ENCODE measurements at places on chromosomes 12 and 14.

DNA sequence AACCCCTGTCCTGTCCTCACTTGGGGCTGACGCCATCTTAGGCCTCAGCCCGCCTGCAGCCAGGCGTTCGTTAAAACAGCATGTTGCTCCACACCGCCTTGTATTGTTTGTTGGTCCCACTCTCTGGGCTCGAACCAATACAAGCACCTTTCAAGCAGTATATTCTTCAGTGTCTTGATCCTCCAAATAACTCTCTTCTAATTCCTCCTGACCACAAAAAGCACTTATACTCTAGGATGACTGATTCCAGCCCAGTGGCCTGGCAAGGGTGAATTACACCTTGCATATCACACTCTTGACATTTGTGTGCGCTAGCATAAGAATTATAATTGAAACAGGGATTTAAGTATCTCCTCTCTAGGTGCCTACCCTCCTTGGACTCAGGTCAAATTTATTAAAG lies 7.1 kb downstream of the CCER1 start:
- no peak for DNase-seq

DNA sequence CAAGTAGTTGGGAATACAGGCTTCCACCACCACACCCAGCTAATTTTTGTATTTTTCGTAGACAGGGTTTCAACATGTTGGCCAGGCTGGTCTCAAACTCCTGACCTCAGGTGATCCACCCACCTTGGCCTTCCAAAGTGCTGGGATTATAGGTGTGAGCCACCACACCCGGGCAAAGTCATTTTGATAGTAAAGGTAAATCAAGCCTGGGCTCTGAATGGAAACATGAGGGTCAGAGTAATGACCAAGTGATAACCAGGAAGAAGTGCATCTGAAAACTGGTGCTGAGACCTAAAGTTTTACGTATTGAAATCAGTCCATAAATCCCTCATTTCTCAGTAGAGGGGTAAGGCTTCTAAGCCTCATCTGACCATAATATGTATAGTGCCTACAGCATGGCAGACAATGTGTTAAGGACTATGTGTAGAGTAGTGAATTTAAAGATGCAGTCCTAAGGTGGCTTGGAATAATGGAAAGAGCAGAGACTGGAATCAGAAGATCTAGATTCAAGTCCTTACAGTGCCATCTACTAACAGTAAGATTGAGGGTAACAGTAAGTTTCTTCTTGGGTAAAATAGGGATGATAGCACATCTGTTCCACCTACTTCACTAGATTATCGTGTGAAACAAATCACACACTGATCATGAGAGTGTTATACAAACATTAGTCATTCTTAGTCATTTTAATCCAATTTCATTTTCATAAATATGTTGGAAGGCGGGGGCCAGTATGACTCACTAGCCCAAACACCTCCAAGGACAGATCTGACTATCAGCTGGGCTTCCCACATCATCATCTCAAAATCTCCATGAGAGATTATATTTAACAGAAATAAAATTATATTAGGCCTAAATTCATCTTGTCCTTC lies 11.2 kb downstream of the MAP4K5 start:
- DNase-seq, result no peak

- DNase-seq, result no peak
These were observed 35.7 kb downstream of the RAD9B start for GRCh38 chr12:110537605-110538409.

GRCh38 chr12:31317471-31318395 lies 8.2 kb downstream of the SINHCAF start:
- no peak for DNase-seq

DNA sequence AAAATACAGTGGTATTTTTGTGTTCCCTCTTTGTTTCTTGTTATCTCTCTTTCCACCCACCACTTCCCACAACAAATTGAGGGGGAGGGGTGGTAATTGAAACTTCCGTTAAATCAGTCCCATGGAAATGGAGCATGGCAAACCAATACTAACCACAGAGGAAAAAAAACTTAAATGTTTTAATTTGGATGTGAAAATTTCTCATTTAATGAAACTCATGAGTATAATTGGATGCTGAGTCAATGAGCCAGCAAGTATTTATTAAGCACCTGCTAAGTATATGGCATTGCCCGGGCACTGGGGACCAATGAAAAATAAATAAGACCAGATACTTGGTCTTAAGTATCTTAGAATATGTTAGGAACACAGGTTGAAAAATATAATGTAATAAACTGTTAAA lies 147.5 kb downstream of the KCNH5 start:
- no peak for DNase-seq

DNA sequence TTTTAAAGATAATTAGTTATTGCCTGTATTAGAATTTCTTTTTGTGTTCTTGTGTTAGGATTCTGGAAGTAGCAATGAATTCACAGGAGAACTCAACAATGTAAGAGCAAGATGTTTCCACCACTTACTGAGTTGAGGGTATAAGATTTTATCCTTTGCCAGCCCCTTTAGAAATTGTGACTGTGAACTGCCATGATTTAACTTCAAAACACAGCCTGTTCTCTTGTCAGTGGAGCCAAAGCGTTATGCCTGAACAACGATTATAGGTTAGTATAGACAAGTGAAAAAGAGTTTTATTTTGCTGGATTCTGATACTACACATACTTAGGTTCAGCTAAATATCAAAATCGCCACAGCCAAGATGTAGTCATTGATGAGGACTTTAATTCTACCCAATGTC lies 101.6 kb downstream of the CRADD start:
- no peak for DNase-seq

- DNase-seq, result no peak
These were observed 199.1 kb downstream of the MED13L start for GRCh38 chr12:116078396-116078795.

GRCh38 chr14:95381726-95382125 lies 62.0 kb upstream of the CLMN start:
- DNase-seq, result no peak

DNA sequence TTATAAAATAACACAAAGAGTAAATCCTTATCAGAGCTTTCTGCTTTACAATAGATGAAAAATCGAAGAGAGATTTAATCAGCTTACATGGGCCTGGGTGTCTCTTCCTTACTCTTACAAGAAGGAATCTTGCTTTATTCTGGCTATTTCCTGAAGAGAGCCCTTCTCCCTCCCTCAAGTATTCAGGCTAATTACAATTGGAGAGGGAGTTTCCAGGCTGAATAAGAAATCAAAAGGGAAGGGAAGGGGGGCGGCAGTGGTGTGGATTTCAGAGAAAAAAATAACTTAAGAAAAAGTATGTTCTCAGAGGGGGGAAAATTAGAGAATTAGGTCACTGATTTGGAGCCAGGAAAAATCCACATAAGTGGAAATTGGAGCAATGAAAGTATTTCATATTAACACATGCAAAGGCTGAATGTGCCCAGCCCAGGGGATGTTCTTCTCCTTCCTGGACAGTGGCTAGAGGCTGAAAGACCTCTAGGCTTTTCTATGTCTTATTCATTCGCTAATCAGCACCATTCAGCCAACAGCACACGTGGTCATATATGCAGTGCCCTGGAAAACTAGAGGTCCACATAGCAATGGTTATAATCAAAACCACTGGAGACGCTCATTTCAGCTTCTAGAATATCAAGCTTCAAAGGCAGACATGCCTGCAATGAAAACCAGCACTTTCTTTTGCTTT lies 158.9 kb upstream of the BTG1 start:
- no peak for DNase-seq

DNA sequence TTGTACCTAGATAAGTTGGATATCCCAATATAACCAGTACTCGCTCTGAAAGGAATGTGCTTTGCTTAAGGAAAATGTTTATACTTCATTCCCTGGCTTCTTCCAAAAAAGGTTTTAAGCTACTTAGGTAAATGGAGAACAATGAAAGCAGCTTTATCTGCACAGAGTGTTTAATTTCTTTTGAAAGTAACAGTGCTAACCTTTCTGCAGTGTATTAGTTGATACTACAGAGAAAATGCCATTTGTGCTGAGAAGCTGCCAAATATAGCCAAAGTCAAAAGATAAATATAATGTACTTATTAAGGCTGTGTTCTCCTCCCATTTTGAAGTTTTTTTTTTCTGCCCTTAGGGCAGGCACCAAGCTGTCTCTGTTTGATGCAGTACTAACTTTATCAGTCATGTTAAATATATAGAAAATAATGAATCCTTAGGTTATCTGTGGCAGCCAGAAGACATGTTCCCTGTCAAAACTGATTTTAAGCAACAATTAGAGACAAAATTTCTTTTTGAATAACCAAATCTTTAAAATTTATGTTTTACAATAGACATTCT lies 145.4 kb upstream of the KITLG start:
- no peak for DNase-seq

DNA sequence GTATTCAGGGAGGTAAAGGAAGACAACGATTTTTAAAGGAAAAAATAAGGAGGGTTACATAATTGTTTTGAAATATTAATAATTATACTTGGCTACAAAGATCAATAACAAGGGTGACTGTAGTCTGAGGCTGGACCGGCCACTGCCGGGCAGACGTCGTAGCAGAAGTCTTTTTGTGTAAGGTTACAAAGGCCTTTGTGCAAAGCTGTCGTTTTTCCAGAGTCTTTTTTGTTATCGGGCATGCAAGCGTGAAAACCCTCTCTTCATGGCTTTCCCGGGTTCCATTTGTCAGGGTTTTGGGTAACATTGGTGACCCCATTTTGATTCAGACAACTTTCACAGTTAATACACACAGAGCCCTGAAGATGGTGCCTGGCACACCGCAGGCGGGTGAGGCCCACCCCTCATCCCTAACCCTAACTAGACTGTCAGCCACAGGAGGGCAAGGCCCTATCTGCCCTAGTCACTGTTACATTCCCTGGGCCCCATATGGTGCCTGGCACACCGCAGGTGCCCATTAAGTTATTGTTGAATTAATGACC lies 31.3 kb downstream of the RILPL1 start:
- DNase-seq, result no peak

GRCh38 chr12:3554371-3555115 lies 63.5 kb downstream of the PRMT8 start:
- no peak for DNase-seq

- no peak for DNase-seq
These were observed 8.5 kb downstream of the PHETA1 start for GRCh38 chr12:111360325-111360930.

DNA sequence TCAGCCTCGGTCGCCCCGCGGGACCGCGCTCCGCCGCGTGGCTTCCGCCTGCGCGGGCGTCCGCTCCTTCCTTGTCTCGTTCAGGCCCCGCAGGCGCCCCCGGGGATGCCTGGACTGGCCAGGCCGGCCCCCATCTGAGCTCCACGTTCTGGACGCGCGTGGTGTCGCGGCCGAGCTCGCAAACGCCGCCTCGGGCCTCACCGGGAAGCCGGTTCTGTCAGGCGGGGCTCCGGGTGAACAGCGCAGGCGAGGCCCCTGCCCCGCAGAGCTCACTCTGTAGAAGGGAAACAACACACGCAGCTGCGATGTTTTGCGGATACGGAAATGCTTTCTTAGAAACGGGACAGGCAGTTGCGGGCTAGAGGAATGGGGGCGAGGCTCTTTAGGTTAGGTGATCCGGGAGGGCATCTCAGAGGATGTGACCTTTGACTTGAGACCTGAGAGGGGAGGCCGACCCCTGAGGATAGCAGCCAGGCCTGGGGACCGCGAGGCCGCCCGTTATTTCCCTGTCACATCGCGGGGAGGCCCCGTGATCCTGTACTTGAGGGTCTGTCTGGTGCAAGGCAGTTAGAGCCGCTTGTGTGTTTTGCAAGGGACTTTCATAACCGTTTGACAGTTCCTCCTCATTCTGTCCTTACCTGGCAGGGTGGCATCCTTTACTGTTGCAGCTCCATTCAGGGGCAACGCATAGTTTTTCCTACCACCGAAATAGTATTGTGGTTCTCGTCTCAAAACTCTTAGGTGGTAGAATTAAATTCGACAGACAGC lies 584 bp downstream of the VRK1 start:
- peak; percentile 23 for DNase-seq

DNA sequence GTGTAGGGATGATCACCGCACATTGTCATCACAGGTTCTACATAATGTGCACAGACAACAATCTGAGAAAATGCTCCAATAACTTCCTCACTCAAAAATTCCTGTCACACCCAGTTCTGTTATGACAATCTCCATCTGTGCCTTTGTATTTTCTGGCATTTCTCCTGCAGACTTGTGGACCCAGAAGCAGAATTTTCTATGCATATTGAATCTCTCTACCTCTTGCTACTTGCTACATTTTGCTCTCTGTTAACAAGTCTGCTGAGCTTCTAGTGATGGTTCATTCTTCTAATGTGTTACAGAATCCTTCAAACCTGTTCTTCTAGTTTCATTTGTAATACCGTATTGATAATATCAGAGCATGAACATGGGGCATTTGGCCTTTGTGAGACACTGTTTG lies 127.8 kb upstream of the PTPRQ start:
- no peak for DNase-seq

GRCh38 chr14:101947904-101948665 lies 16.3 kb upstream of the DYNC1H1 start:
- DNase-seq, result peak; percentile 100

GRCh38 chr12:267581-268482 lies 5.2 kb upstream of the SLC6A13 start:
- DNase-seq, result no peak

DNA sequence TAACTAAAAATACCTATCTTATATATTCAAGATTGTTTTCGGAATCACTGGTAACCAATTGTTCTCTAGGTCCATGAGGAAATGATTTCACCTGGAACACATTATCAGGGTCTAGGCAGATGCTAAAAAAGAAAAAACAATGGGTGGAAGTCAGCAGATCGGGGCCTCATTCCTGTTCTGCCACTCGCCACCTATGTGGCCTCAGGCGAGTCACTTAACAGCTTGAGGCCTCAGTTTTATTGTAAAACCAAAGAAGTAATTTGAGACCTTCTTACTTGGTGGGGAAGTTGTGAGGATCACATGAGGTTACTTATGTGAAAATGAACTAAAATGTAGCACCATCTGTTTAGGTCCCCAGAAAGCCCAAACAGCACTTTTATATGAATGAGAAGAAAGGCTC lies 6.2 kb upstream of the RNASE10 start:
- no peak for DNase-seq

DNA sequence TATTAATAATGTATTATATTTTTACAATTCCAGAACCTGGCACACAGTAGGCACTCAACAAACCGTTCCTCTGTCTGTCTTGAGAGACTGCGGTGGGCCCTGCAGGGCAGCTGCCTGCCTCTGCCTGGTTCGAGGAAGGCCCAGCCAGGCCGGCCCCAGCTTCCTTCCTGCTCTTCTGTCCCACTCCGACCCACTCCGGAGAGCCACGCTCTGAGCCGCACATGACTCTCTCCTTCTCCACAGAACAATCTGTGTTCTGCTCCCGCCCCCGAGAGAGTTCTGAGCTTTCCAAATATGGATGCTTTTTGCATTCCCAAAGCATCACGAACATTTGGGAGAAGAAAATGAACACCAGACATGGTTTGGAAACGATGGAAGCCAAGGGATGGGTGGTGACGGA lies 57.3 kb downstream of the TTC7B start:
- peak; percentile 89 for DNase-seq

DNA sequence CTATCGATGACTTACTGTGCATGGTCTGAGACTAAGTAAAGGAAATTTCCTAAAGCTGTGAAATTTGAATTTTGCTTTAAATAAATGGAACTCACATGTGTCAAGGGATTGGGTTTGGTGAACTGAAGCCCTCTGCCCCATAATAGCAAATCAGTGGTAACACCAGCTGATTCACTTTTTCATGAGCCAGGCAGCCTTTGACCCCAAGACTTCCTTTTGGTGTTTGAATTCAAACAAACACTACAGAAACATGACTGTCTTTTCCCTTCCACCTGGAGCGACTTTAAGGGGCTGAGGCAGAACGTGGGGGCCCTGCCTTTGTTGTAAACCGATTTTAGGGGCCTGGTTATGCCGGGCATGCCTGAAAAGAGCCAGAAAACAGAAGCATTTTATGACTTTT lies 28.8 kb downstream of the KCTD10 start:
- DNase-seq, result no peak

All from kidney (tissue), 22 donors.